SHP77 treated with DMSO at 0.1 percent for 48 hours (cell line): ENCODE measurements at places on chromosomes 3 and 15.

- DNase-seq = no peak
These were observed 6.7 kb upstream of the RNF13 start for GRCh38 chr3:149806171-149806778.

- DNase-seq = no peak
These were observed 24.9 kb upstream of the HGD start for GRCh38 chr3:120706950-120707349.

- peak; percentile 43 for DNase-seq
These were observed 65.2 kb upstream of the UBE2E1 start for GRCh38 chr3:23740517-23740965.

DNA sequence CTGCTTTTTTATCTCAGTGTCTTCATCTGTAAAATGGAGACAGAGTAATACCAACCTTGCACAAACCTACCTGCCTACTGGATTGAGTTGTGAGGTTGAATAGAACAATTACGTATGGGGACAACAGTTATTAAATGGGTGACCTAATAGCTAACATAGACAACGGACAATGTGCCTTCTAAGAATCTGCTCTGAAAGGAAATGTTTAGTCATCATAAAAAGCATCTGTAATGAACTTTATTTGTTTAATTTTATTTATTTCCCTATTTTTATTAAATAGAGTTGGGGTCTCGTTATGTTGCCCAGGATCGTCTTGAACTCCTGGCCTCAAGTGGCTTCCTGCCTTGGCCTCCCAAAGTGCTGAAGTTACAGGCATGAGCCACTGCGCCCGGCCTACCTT lies 59.2 kb upstream of the C15orf61 start:
- DNase-seq = no peak

GRCh38 chr3:107772016-107772415 lies 249.3 kb downstream of the BBX start:
- DNase-seq = no peak

DNA sequence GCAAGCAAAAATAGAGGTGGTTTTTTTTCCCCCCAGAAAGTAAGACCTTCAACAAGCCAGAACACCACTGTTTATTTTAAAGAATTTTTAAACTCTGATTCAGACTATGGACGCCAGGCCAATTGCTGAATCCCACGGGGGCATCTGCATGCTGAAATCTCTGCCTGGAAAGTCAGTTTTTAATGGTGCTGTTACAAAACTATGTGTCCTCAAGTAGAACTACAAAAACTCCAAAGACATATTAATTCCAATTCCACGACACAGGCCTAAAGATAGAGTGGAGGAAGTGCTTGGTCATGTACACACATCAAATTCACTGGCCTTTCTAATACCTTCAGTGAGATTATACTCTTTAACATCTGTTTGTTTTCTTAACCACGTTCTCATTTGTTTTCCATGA lies 490.5 kb upstream of the NR2F2 start:
- no peak for DNase-seq

DNA sequence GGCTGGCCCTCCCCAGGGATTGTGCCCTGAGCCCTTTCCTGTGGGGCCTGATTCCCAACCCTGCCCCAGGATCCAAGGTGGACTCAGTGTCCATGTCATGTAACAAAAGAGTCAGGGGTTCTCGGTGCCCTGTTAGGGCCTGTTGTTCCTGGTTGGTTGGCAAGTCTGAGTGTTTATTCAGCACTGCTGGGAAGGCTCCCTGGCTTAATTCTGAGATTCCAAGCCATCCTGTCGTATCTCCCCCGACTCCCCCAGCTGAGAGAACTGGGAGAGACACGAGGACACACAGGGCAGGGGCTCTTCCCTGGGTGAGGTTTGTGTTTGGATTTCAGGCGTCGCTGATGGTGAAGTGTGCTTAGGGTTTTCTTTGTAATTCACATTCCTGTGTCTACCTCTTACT lies 78.3 kb downstream of the EEFSEC start:
- DNase-seq = no peak

- no peak for DNase-seq
These were observed 46.7 kb upstream of the CCDC50 start for GRCh38 chr3:191282251-191283185.

DNA sequence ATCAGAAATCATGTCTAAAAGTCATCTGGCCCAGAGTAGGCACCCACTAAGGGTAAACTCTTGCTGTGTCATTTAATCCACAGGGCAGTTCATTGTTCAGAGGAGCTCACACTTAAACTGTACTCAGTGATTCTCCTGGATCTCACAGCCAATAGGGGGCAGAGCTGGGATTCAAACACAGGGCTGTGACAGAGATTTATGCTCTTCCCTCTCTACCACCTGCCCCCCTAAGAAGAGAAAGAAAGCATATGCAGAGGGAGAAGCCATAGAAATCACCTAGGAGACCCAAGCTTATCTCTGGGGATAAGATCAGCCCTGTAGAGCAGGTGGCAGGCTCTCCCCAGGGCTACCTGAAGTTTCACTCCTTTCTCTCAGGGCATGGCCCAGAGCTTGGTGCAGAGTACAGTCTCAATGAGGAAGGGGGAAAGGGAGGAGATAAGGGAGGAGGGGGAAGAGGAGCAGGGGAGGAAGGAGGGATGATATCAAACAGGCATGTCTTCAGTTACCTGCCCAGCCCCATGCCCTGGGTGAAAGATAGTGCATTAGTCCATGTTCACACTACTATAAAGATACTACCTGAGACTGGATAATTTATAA lies 51.8 kb upstream of the ADPGK start:
- DNase-seq = no peak

DNA sequence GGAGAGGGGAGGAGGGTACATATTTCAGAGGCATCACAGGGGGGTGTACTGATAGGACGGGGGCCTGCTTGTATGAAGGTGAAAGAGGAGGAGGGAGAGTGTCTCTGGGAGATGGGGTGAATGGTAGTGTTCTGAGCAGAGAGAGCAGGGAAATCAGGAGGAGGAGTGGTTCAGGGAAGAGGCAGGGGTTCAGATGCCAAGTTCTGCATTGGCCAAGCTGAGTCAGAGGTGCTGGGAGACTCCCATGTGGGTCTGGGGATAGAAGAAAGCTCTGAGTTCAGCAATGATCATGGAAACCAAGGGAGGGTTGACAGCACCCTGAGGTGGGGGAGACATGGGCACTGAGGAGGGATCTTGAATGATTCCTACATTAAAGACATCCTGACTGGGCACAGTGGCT lies 3.0 kb downstream of the CYP8B1 start:
- DNase-seq = no peak

- no peak for DNase-seq
These were observed 506.8 kb upstream of the PPP2R3A start for GRCh38 chr3:135458541-135459322.

GRCh38 chr3:119810018-119810435 lies 28.1 kb downstream of the NR1I2 start:
- no peak for DNase-seq

GRCh38 chr15:53588773-53589172 lies 170.7 kb downstream of the WDR72 start:
- no peak for DNase-seq

- DNase-seq = no peak
These were observed 226.2 kb downstream of the PDCD6IP start for GRCh38 chr3:34024447-34025240.

DNA sequence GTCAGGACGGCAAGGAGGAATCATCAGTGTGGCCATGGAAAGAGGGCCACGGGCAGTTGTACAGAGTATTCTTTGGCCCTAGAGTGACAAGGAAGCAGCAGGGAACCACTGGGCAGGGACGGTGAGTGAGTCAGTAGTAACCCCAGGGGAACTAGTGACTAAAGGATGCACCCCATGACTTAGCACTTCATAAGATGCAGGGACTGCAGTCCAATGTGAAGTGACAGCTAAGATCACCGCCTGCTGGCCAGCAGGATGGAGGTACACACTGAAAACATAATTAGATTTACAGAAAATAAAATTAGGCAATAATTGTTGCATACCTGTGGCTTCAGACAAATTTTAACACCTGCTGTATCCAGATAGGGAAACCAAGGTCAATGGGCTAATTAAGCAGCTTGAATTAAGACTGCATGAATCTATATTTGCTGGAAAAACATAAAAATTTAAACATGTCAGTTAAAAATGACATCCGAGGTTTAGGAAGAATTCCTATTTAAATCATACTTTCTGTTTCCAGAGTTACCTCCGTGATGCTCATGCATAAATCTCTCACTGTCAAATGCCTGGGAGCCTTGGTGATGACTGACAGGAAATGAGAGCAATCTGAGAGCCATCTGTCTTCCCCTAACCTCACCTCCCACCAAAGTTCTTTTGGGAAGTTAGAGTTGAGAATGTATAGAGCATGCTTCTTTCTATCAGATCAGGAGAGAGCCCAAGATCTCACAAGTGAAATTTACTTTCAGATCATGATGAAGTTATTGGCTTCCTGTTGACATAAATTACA lies 56.5 kb downstream of the DCLK3 start:
- no peak for DNase-seq

- DNase-seq = no peak
These were observed 1.5 kb downstream of the DLL4 start for GRCh38 chr15:40930430-40931299.

- no peak for DNase-seq
These were observed 158.7 kb downstream of the APBA2 start for GRCh38 chr15:29044503-29044901.

DNA sequence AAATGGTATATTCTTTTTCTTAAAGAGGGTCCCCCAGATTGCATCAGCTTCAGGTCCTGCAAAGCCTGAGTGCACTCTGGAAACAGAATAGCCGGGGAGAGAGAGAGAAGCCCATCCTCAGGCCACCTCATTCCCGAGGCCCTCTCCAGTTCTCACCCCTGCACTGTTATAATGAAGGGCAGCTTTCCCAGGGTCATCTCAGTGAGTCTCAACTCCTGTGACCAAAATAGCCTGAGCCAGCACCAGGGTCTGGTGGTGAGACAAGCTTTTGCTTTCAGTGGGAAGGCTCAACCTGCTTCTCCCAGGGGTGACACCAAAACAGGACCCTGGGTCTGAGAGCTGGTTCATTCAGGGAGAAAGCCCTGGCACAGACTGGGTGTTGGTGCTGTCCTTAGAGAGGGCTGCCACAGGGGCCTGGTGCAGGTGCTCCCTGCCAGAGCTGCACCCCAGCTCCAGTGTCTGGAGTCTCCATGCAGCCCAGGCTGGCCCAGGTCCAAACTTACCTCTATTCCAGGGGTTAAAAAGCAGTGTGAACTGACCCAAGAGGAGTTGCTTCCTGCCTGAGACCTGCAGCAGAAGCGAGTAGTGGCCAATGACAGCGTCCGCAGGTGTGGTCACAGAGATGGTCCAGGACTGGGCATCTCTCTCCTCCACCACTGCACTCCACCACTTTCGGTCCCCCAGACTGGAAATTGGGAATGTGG lies 6.1 kb downstream of the EPB42 start:
- DNase-seq = no peak

DNA sequence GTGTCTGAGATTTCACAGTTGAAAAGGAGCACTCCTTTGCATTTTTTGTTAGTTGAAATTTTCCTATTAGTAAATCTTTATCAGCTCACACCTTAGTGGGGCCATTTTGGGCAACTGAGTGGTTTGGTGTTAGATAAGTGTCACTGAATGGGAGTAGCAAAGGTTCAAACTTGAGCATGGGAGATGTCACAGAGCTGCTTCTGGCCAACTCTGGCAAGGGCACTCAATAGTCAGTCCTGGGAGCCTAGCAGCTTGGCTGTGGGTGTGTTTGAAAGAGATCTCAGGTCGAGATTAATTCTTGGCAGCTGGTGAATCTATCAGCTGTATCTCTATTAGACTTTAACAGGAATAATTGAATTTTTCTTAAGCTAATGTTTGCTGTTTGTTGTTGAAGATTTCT lies 579.3 kb downstream of the EDEM1 start:
- no peak for DNase-seq

DNA sequence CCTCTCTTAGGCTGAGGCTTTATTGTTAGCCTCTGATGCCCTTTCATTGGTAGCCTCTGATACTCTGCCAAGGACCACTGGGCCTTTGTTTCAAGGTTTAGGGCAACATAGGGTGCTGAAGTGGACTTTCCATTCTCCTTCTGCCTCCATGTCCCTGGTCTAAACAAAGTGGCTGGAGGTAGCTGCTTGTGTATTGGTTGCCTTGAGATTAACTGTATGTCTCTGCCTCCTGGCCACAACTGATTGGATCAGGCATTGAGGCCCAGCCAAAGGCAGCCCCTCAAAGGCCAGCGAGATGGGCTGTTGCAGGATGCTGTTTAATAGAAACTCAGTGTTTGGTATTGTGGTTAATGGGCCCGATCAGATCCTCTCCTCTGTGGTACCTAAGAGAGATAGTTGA lies 77.9 kb upstream of the PRR23C start:
- DNase-seq = no peak

GRCh38 chr3:18247776-18248310 lies 177.3 kb downstream of the SATB1 start:
- DNase-seq = no peak

GRCh38 chr3:4071481-4072184 lies 231.5 kb upstream of the SETMAR start:
- peak; percentile 25 for DNase-seq

DNA sequence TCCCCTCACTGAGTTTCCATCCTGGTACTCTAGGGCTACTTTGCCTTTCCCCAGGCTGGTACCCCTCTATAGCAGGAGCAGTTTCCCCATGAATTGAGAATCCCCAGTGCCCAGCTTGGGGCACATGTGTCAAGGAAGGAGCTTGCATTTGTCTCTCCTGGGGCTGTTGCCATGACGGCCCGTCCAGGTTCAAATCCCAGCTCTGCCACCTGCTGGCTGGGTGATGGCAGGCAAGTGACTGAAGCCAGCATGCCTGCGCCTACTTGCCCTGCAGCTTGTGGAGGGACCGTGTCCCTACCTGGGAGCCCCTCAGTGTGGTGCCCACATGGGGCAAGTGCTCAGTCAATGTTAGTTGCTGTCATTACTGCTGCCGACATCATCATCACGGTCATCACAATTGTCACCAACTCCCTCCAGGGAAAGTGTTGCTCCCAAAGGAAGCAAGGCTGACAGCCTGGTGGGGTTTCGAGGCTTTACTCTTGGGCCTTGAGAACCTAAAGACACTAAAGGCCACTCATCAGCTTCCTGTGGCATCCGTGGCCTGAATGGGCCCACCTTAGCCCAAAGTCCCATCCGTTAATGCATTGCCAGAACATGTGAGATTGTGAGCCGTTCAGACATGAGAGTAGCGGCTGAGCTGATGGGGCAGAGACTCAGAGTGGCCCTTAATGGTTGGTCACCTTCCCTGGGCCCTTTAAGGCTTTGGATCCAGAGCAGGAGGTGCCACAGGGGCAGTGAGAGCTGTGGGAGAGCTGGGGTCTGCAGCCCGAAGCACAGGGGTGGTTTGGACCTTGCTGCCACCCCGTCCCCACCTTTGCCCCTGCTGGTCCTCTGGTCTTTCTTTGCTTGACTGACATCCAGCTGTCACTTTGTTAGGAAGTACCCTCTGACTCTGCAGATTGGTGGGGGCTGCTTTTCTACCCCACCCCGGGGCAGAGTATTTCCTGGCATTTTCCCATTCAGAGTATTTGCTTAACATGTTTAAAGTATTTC lies 144.4 kb downstream of the DNAJB8 start:
- DNase-seq = no peak

GRCh38 chr3:103337179-103337845 lies 902.5 kb downstream of the ZPLD1 start:
- DNase-seq = no peak
